Fibroblast of villous mesenchyme (primary cell): ENCODE measurements at places on chromosomes 12 and 14. TPM values are rescaled to one million over a fixed set of nuclear protein-coding genes. Genes with fewer than 3 reads are reported as not detected.
A peak's percentile ranks its signal among the peaks of the same experiment; 100 is the strongest.

DNA sequence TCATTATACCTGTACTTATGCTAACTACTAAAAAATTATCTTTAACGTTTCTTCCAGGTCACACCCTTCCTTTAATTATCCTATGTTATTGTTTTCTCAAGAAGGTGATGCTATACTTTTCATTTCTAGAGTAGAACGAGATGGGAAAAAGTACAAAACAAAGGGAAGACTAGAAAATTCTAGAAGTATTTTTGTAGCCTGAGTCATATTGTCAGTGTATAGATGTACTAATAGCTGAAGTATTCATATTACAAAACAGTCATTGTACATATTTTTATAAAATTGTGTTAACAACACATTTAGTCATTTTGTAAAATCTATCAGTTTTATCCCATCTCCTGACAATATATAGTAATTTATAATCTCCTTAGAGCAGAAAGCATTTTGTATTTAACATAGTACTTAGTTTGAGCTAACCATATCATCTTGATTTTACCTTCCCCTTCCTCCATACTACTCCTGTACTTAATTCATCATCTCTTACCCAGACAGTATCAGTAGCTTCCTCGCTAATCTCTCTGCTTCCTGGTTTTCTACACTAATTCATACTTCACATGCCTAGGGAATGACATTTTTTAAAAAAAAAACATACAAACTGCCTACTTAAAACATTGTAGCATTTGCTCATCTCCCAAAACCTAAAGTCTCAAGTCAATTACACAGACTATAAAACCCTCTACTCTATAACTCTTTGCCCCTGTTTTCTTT lies 920.9 kb downstream of the RPS29 start:
- peak; percentile 4 for DNase-seq

DNA sequence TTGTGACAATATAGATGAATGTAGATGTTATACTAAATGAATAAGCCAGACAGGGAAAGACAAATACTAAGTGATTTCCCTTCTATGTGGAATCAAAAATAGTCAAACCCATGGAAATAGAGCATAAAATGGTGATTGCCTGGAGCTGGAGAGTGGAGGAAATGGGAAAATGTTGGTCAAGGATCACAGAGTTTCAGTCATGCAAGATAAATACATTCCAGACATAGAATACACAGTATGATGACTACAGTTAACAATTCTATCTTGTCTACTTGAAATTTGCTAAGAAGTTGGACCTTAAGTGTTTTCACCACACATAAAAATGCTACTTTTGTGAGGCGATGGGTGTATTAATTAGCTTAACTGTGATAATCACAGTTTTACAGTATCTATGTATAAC lies 1182.7 kb downstream of the AACS start:
- no peak for DNase-seq

GRCh38 chr14:36619853-36620252 lies 37.4 kb upstream of the NKX2-8 start:
- no peak for DNase-seq

ASB2 gene
- 0.86 and 1.9 TPM in 2 replicates for total RNA-seq

PRB3 gene
- not detected in 2 replicates for total RNA-seq

- no peak for DNase-seq
Observed at GRCh38 chr12:82757656-82758055, 71.0 kb downstream of the TMTC2 start.

GRCh38 chr14:56211844-56212243 lies 93.6 kb downstream of the PELI2 start:
- DNase-seq = no peak

- peak; percentile 77 for DNase-seq
Observed at GRCh38 chr12:104615048-104615561, 158.4 kb downstream of the CHST11 start.

SOX5 gene
- 13.8 and 16.8 TPM in 2 replicates for total RNA-seq

DNA sequence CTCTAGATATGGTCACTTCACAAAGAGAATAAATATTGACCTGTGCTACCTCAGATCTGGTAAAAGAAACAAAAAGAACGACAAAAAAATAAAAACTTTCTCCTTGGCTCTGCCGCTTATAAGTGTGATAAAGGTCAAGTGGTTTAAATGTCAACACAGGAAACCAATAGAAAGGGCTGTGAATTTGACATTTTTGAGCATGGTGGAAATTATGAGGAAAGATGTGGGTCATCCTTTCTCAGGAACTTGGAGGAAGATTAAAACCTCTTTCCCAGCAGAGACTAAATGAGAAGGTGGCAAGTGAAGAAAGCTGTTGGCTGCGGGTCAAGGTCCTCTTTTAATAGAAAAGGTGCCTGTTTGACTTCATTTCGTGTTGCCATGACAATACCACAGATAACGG lies 28.2 kb downstream of the TESPA1 start:
- no peak for DNase-seq

CD9 gene
- total RNA-seq = 120 and 209 TPM in 2 replicates
